ENCODE measurements at places on chromosomes 1 and 21.

GRCh38 chr21:16838331-16838730 is 674.5 kb upstream of the CXADR start:
- DNase-seq = no peak

DNA sequence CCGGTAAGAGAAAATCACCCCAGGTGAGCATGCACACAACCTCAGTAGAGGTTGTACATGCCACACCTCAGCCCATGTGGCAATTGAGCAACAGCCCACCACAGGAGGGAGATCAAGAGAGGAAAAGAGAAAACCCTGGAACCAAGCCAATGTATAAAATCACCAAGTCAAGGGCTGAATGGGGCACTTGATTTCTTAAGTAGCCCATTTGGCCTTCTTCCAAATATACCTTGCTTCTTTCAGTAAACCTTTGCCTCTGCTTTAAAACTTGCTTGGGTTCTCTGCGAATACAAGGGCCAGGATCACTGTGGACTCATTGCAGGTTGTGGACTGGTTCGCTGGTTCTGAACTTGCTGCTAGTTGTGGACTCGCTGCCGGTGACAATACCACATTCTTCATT is 1814.0 kb downstream of the PLA2G4A start:
- DNase-seq = no peak

DNA sequence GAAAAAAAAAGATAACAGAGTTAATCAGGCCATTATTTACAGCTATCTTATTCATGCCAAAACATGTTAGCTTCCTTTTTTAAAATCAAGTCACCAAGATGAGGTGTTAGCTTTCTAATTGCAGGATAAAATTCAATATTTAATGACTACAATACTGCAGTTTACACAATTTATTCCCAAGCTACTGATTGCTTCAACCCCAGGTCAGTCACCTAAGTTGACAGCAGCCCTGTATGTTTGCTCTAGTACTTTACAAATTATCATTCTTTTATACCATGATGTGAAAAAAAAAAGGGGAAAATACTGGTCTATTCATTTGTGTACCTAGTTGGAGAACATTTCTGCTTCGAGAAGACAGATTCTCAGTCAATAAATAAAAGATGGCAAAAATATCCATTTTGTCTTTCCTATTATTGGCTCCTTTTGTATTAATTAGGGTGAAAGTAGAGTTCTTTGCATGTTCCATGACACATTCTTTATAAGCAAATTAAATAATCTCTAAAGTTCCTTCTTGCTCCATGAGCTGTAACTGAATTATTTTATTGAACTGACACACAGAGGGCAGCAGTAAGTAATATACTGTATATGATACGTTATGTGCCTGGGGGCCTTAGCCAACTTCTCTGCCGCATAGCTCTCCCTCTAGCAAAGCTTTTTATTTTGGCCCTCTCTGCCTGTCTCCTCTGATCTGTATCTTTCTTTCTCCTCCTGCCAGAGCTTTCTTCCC is 48.0 kb downstream of the DIPK1A start:
- DNase-seq = no peak

GRCh38 chr1:54701996-54702395 is 13.7 kb upstream of the TTC4 start:
- no peak for DNase-seq

DNA sequence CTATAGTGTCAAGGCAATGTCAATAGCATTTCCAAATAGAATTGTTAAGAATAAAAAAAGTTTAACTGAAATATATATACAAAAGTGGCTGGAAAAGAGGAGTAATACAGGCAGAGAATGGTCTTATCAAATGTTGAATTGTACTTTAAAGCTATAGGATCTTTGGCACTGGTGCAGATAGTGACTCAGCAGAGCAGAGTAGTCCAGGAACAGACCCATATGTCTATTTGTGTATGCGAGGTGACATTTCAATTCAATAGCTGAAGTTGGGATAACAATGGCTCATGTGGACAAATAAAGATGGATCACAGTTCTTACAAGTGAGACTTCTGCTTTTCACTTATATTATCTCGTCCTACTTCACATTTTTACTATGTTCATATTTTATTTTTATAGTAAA is 543.0 kb upstream of the B3GALT2 start:
- DNase-seq = no peak

DNA sequence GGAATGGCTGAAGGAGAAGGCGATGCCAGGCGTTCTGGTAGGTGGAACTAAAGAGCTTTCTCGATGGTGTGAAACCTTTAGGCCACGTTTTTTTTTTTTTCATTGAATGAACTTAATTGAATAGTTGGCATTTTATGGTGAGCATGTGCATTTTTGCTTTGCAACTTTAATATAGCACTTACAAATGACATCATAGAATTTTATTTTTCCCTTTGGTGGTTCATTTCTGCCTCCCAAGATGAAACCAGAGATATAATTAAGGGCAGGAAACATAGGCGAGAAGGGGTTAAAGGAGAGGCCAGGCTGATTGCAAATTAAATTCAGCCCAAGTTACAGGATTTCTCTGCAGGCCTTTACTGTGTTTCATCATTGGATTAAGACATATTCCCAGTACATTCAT is 85.5 kb upstream of the L1TD1 start:
- no peak for DNase-seq

GRCh38 chr1:212293579-212293978 is 8.4 kb downstream of the PPP2R5A start:
- DNase-seq = no peak
